ENCODE measurements at places on chromosomes 1 and 21. TPM values are rescaled to one million over a fixed set of nuclear protein-coding genes. Genes with fewer than 3 reads are reported as not detected.

Gene CRYBG2
- total RNA-seq, result 1.3 TPM

Gene ESRRG
- not detected for total RNA-seq

Gene SH2D1B
- total RNA-seq, result 0.13 TPM

Gene E2F2
- 2.2 TPM for total RNA-seq
